ENCODE measurements at places on chromosomes 2 and 18. TPM values are rescaled to one million over a fixed set of nuclear protein-coding genes. Genes with fewer than 3 reads are reported as not detected.

DNA sequence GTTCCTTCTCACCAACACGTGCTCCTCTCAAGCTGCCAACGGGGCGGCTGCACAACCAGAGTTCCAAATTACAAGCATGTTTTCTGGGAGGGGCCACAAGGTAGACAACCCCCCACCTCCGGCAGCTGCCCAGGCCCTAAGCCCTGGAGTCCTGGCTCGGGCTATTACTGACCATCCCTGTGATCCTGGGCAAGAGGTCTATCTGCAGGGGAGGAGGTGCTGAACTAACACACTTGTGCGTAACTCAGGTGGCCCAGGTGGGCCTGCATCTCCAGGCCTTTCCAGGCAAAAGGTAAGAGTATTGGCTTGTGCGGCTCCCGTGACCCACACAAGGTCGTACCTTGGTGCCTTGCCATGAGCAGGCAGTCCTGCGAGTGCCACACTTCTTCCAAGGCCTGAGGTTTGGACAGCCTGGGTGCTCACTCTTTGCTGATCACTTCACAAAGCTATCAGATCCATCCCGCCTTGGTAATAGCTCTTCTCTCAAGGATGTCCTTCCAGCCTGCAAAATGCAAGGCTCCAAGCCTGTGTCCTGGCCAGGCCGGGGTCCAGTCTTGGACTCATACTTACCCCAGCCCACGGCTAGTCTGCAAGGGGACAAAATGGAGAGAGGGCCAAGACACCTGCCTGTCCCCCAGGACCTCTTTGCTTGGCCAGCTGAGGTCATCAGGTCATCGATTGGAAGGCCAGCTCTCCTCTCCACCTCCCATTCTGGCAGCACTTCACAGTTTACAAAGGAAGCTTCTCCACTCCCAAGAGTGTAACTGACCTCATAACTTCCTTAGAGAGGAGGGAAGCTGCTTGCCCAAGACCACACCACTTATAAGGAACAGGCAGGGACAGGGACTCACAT is 33.9 kb downstream of the ADRA2B start:
- no peak for DNase-seq

- no peak for DNase-seq
Observed at GRCh38 chr2:162022290-162022945, 51.6 kb downstream of the DPP4 start.

DNA sequence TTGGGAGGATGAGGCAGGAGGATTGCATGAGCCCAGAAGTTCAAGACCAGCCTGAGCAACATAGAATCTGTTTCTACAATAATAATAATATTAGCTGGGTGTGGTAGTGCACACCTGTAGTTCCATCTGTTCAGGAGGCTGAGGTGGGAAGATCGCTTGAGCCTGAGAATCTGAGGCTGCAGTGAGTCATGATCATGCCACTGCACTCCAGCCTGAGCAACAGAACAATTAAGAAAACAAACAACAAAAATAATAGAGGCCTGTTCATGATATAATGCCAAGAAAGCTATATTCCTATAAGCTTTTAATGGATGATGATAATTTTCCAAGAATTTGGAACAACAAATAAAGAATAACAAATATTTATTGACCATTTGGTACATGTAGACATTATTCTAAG is 6.9 kb upstream of the CCBE1 start:
- DNase-seq = no peak

DNA sequence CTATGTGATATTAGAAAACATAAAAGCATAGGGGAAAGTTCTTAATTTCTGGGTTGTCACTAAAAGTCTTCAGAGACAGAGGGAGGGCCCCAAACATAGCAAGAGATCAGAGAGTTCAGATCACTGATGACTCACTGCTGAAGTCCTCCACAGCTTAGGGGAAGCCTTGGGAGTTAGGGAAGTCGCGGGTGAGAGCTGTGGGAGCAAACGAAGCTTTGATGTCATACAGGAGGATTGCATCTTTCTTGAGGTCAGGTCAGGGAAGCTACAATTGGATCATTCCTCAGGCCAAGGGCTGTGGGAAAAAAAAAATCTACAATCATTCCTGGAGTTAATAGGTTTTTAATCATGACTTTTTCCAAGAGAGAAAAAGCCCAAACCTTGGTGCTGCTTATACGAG is 96.2 kb downstream of the COPS8 start:
- no peak for DNase-seq

GRCh38 chr2:2653231-2653630 is 322.2 kb upstream of the MYT1L start:
- no peak for DNase-seq

DNA sequence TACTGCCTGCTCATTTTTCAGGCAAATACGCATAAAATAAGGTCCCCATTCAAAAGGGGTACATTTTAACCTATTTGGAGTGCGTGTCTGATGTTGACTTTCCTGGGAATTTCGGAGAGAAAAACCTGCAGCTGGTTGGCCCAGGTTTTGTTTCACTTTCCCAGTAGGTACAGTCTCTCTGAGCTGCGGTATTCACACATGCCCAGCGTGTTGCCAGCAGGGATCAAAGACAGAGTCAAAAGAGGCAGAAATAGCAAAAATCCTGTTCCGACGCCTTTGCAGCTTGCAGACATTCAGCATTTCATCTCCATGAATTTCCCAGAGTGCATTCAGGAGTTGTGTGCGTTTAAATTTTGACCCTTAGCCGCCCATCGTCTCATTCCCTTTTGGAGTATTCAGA is 855.4 kb upstream of the CELF4 start:
- no peak for DNase-seq

DNA sequence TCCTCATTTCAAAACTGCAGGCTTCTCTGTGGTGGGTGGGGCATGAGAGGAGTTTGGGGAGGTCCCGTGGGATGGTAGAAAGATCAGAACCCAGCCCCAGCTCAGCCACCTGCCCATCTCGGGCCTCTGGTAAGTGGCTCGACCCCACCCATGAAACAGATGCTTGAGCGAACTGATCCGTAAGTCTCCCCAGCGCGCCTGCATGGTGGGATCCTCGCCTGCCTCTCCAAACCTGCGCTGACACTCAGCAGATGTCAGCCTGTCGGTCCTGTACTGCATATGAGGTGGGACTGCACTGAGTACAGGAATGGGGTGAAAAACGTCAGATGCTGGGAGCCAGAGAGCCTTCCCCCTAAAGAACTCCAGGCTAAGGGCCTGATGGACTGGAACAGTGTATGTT is 15.9 kb upstream of the RPL31 start:
- no peak for DNase-seq

GRCh38 chr2:210250622-210251021 is 25.4 kb upstream of the ACADL start:
- DNase-seq = no peak

GRCh38 chr2:192000196-192000980 is 153.5 kb upstream of the CAVIN2 start:
- no peak for DNase-seq

- no peak for DNase-seq
Observed at GRCh38 chr18:58844871-58845270, 19.8 kb upstream of the ZNF532 start.

GRCh38 chr18:3603421-3604234 is 153.7 kb downstream of the TGIF1 start:
- DNase-seq = peak; percentile 95

- DNase-seq = no peak
Observed at GRCh38 chr2:14552818-14553217, 79.7 kb upstream of the LRATD1 start.

- DNase-seq = peak; percentile 57
Observed at GRCh38 chr2:73071360-73072128, at the start of gene SFXN5. TSS of gene SFXN5 (minus strand) at chr2:73071712. CDS start at chr2:73071705, 7 bp downstream.

DNA sequence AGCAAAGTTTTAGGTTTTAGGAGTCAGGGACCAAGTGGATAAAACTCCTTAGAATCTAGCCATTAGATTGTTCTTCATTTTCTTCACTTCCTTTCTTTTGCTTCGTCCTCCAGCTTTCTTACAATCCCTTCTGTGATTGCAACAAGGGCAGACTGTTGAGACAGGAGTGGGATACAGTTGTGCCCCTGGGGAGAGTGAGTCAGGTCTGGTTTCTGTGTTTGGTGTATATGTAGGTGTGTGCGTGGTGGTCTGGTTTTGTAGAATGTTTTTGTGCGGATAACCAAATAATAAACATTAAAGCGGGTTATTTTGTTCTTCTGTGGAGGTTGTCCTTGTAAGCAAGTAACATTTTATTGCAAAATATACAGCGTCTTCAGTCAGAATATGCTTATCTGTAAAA is 7.3 kb downstream of the INSIG2 start:
- DNase-seq = no peak

GRCh38 chr2:196406-196805 is 67.4 kb downstream of the SH3YL1 start:
- no peak for DNase-seq

GRCh38 chr18:34261865-34262780 is 37.4 kb upstream of the NOL4 start:
- no peak for DNase-seq

GRCh38 chr2:188291142-188291616 is 495 bp upstream of the GULP1 start:
- no peak for DNase-seq

DNA sequence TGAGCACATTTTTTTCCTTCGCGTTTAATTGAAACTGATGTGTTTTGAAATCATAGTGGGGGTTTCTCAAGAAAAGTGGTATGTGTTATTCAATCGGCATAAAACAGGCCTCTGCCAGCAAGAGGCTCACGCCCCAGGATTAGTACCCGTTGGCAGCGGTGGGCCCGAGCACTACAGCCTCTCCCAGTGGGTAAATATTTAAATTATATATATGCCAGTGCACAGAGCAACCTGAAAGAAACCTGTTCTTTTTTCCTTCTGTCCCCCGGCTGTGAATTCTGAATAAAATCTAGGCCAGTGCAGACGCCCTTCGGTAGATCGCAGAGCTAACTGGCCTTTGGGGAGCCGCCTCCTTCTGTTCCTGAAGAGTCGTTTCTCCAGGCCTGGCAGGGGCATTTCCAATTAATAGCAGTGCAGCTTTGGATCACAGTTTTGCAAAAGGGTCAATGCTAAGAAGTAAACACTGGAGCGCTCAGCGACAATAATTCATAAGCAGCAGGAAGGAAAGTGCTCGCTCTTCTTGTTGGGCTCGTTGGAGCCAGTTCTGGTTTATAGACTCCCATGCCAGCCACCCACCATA is 202.8 kb upstream of the SALL3 start:
- DNase-seq = no peak

- DNase-seq = peak; percentile 97
Observed at GRCh38 chr18:59744271-59744721, 47.1 kb upstream of the CCBE1 start.

GRCh38 chr2:186599186-186599778 is 9.4 kb downstream of the ITGAV start:
- no peak for DNase-seq

- DNase-seq = peak; percentile 73
Observed at GRCh38 chr18:23356915-23357601, 96.0 kb upstream of the RIOK3 start.

DNA sequence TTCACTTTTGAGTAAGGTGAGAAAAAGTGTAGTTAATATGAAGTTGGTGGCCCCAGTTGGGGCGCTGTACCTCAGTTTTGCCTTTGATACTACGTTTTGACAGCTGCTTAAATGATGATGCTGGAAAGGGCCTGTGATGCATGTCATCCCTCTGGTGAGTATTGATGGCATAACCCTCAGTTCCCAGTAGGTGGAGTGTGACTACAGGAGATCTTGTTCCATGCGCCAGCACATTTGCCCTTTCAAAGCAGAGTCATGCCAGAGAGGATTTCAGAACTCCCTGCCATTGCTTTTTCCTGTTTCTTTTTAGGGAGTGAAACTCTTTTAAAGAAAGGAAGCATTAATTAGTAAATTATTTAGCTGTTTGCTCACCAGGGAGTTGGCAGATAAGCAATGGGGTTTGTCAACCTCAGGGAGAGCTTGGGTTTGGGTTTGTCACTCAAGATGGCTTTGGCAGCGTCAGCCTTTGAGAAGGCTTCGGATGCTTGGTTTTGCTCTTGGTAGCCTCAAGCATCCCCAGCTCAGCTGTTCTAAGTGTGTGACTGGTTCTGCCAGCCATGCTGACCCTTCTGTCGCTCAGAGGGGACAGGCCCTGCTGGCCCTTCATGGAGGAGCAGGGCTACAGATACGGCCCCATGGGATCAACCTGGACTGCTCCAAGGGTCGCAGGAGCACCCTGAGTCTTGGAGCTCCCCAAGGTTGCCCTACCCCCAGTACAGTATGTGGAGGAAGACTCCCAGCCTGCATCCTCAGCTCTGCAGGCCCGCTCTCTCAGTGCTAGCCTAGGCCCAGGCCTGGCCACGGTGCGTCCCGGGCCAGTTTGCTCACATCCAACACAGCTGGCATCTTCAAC is 29.1 kb downstream of the ARMC9 start:
- DNase-seq = no peak

- no peak for DNase-seq
Observed at GRCh38 chr2:144180131-144180530, 339.8 kb downstream of the ZEB2 start.

DNA sequence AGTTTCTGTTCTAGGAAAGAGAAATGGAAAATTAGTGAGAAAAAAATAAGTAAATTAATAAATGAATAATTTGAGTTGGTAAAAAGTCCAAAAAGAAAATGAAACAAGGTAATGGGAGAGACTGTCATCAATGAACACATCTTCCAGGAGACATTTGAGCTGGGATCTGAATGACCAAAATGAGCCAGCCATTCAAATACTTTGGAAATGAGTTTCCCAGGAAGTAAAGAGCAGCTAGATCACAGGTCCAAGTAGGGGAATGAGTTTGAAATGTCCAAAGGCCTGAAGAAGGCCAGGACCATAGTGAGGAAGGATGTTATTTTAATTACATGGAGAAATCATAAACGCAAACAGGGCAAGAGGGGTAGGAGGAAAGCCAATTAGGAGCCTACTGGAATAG is 6.6 kb upstream of the DNAH7 start:
- no peak for DNase-seq

- DNase-seq = no peak
Observed at GRCh38 chr2:121236650-121237180, 48.3 kb downstream of the TFCP2L1 start.

DNA sequence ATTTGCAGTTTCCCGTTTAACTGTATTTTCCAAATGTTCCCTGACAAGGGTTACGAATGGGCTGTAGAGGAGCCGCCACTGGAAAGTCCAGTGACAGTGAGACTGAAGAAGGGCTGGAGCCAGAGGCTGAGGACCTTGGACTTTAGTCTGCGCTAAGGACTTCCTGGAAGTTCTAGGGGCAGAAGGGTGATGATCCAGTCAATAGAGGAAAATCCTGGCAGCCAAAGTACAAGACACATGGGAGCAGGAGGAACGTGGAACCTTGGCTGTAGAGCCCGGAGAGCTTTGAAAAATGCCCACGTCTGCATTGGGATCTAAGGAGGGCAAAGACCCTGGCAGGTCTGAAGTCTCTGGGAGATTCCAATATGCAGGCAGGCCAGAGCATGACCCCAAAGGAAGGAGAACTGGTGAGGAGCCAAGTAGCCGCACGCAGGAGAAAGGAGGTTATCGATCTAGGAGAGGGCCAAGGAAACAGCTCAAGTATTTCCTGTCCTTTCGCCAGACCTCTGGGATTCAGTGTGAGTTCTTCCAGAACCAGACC is 28.5 kb downstream of the MBP start:
- DNase-seq = no peak

CMPK2 gene
- polyA plus RNA-seq = 0.66 TPM

ACSL3 gene
- polyA plus RNA-seq = 46.3 TPM

APOB gene
- polyA plus RNA-seq = 0.04 TPM

FEV gene
- polyA plus RNA-seq = not detected

UGT1A4 gene
- not detected for polyA plus RNA-seq

FBXO41 gene
- polyA plus RNA-seq = 1.9 TPM

CACNB4 gene
- polyA plus RNA-seq = 0.12 TPM

PLA2R1 gene
- polyA plus RNA-seq = 15.3 TPM

TBR1 gene
- not detected for polyA plus RNA-seq

All from BJ (cell line).